Keratinocyte (primary cell): ENCODE measurements at places on chromosomes 13 and 19.

DNA sequence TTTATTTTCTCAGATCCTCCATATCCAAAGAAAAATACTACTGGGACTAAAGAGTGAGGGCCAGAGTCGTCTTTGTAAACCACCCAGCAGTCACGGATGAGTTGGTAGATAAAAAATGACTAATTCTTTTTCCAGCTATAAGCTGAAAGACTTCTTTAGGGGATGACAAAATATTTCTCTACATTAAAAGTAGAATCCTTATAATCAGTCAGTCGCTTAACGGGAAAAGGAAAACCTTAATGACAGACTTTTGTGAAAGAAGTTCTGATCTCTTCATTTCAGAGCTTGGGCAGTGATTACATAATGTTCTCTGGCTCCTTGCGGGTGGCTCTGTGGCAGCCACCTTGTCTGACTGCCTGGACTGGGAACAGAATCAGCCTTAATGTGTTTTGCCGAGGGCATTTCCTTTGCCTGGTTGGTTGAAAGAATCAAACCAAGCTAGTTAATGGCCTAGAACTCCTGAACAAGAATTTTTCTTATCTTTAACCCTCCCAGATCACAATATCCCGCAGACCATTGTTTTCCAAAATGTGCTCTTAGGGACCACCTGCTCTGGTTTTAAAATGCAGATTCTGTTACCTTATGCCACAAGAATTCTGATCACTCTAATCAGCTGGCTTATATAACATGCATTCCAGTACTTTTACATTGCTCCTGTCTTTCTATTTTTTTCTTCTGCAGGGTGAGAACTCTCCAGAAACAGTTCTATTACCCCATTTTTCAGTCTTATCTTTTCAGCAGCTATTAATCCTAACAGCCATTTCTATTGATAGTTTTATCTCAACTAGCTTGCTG, 2.5 kb downstream of the ITM2B start:
- no peak for DNase-seq

- DNase-seq: no peak
Measured at GRCh38 chr19:40663695-40664692, 26.5 kb downstream of the NUMBL start.

DNA sequence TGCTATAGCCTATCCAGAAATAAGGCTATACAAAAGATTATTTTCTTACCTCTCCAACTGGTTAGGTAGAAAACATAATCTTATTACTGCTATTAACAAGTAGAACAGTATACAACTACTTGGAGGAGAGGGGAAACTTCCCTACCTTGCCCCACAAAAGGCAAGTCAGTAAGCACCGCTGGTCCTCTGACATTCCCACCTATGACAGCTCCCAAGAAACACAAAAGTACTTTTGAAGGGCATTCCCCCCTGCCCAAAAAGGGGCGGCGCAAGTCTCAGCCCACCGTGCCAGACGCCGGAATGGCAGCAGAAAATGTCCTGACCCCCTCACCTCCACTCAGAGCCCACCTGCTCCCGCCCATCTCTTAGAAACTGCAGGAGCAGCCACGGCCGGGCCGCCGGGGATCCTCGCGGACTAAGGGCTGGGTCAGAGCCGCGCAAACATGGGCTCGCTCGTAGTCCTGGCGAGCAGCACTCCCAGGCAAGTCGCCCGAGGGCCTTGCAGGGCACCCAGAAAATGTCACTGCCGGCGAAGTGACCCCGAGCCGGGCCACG, 437 bp downstream of the SUCLA2 start:
- no peak for DNase-seq

GRCh38 chr13:53298396-53298795, 269.8 kb downstream of the OLFM4 start:
- no peak for DNase-seq

DNA sequence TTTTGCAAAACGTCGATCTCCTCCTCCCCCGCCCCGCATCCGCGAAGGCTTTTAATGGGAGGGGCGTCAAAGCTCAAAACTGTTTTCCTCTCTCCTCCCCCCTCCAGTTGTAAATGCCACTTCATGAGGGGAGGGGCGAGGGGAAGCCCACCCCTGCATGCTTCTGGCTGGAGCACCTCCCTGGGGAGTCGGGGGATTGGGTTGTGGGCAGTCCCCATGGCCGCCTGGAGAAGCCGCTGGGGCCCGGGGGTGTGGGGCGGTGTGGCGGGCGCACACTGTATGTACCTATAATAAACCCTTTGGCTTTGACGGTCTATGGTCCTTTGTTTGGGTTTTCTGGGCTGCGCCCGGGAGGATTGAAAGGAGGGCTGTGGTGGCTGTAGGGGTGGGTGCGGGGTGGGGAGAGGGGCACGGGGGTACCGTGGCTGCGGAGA, 505 bp upstream of the SHKBP1 start:
- DNase-seq: no peak

- DNase-seq: no peak
Measured at GRCh38 chr19:50790396-50790795, at the start of gene ACP4. ACP4 (plus strand) TSS chr19:50790415; CDS start chr19:50790415, 0 bp downstream.

GRCh38 chr13:46387064-46387851, at the start of gene RUBCNL:
RUBCNL (minus strand) TSS chr13:46387252; CDS start chr13:46372475, 14,777 bp downstream.
- peak; percentile 11 for DNase-seq

DNA sequence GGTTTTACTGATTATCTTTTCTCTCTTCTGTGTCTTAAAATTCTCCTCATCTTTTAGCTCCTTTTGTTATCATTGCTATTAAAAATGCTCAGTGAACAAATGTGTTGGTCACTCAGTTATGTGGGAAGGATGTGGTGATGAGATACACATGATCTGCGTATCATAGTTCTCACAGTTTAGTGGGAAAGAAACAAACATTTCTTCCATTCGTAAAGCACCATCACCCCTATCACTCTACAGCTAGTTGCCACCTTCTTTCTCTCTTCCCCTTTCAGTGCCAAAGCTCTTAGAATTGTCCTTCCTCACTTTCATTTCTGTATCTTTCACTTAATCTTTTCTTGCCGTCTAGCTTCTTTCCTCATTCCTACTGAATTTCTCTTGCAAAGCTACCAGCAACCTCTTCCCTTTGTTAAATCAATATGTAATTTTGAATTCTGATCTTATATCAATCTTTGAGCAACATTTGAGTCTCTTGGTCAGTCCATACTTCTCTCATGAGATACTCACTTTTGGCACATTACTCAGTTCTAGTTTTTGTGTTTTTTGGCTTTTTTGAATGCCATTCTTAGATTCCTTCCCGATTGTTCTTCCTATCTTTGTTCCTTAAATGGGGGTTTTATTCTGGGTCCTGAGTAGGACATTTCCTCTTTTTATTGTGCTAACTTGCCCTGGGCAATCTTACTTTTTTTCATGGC, 122.3 kb downstream of the PCCA start:
- no peak for DNase-seq

GRCh38 chr13:97316390-97316789, 94.3 kb downstream of the MBNL2 start:
- no peak for DNase-seq

- no peak for DNase-seq
Measured at GRCh38 chr19:40143612-40144011, 47.6 kb upstream of the MAP3K10 start.

DNA sequence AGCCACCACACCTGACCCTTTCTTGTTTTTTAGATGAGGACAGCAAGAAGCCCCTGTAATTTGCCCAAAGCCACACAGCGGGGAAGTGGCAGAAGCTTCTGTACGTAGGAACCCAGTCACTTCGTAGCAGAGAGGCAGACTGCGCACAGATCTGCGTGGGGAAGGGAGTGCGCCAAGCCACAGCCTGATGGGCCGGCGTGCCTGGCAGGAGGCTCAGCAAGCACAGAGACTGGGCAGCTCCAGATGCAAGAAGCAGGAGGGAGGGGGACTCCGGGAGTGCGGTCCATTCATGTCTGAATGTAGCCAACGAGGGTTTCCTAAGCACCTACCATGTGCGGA, 347 bp upstream of the TJP3 start:
- DNase-seq: no peak

DNA sequence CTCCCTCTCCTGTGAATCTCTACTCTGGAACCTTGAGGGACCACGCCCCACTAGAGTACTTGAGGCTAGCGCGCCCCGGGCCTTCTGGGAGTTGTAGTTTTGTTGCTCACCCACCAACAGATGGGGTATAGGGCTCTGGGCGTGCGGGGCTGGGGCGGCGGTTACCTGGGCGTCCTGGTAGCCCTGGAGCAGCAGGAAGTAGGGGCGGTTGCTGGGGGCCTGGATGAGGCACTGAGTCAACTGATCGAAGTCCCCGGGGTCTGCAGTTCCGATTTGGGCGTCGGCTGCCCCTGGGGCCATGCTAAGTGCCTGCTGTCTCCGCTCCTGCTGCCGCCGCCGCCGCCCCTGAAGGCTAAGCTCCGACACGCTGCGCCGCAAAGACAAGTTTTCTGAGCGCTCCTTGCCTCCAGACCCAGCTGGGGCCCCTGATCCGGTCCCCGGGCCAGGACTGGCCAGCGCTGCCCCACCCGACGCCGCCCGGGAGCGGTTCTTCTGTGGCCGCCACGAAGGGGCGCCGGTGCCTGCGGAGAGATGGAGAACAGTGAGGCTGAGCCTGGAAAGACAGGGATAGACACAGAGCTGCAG, 5.3 kb downstream of the RASIP1 start:
- DNase-seq: no peak

DNA sequence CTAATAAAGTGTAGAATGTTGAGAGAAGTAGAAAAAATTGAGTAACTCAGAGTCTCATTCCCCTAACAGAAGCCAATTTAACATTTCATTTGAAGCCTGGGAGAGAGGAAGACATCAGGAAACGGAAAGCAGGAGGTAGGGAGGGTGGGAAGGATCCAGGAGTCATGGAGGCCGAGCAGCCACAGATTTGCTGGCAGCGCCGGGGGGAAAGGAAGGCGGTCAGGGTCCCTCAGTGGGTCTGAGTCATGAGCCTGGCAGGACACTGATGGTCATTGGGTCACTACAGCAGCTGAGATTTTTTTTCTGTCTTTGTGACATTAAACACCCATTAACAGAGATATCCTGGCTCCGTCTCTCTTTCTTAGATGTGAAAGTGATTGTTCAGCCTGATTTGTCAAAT, 248.1 kb downstream of the EFNB2 start:
- no peak for DNase-seq

DNA sequence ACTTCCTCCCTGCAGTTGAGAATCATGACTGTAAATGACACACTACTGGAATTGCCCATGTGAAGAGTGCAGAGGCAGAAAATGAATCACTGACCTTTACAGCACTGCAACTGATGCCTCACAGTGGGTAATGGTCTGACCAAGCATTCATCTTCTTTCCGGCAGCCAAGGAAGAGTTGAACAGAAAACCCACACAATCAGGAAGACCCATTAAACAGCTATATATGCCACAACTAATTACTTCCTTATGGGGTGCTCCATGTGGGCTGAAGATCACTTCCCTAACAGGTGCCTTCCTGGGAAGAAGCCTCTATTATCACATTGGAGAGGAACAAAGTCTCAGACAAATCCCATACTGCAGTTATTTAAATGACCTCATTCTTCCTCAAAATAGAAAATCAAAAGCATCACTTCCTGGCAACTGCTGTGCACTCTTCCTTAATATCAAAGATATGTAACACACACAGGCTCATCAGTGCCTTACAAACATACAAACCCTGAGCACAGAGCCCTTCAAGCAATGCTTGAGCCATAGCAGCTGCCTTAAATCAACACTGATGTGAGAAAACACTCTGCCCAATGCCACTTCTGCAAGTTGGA, 45.8 kb downstream of the RUBCNL start:
- no peak for DNase-seq

- no peak for DNase-seq
Measured at GRCh38 chr19:19659646-19660245, 3.7 kb downstream of the ATP13A1 start.

- no peak for DNase-seq
Measured at GRCh38 chr13:95787356-95788099, 110.6 kb downstream of the DNAJC3 start.

- DNase-seq: no peak
Measured at GRCh38 chr13:66659701-66660467, 570.3 kb downstream of the PCDH9 start.

DNA sequence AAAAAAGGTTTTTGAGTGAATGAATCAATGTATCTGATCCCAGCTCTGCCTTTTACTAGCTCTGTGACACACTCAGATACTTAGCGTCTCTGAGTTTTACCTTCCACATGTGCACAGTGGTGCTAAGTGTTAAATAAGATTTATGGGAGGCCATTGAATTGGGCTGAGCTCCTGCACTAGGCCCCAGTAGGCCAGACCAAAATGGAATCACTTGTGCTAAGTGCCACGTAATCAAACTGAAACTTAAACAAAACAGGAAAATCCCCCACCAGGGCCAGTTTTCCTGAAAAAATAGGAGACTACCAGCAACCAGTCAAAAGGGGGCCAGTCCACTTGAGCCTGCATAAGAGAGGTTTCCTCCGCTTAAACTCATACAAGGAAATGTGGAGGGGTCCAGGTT, 40.9 kb downstream of the GJA3 start:
- no peak for DNase-seq

DNA sequence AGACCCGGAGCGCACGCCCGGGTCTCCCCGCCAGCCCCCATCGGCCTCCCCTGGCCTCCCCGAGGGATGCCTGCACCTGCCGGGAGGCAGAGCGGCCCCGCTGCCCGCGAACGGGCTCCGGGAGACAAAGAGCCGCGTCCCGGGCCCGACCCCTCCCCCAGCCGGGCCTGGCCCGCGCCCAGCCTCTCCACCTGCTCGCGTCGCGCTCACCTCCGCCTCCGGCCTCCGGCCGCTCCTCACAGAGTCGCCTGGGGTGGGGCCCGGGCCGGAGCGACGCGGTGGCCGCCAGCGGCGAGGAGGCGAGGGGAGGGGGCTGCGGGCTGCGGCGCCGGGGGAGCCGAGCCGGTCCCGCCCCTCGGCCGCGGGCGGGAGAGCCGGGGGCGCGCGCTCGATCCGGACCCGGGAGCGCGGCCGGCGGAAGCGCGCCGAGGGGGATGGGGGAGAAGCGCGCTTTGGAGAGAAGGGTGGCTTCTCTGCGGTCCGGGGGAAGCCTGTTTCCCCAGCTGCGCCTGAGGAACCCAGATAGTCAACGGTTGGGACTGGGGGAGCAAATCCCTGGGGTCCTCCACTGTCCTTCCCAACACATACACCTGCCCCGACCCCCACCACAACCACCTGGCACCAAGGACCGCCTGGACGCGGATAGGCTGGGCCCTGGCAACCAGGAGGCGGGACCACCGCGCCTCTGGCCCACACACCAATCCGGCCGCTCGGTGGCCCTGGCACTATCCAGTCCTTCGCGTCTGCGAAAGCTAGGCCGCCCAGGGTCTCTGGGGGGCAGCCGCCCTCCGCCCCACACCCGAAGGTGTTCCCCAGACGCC, at the start of gene PRR36:
PRR36 (minus strand) TSS at position 315 of the 821 bp plus-strand sequence. CDS start 701 bp downstream, outside the sequence.
- DNase-seq: no peak

- DNase-seq: no peak
Measured at GRCh38 chr19:38932425-38933179, 1.9 kb downstream of the MRPS12 start.

DNA sequence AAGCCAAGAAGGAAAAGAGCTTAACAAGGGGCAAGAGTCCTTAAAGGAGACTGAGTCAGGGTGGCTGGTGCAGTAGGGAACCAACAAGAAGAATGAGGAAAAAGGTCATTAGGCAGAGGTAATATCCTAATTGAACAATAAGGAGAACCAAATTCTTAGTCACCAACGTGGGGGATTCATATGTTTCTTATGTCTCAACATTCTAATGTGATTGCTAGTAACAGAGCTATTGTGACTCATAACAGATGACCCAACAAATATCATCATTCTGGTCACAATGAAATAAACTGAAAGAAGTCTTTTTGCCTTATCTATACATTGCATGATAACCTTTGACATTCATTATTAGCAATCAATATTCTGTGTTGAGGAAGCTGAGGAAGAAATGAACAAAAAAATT, 101.6 kb downstream of the RAP2A start:
- no peak for DNase-seq
